ENCODE measurements at places on chromosomes 3 and 15.

GRCh38 chr3:164852866-164853265 lies 225.4 kb downstream of the SI start:
- DNase-seq = no peak

DNA sequence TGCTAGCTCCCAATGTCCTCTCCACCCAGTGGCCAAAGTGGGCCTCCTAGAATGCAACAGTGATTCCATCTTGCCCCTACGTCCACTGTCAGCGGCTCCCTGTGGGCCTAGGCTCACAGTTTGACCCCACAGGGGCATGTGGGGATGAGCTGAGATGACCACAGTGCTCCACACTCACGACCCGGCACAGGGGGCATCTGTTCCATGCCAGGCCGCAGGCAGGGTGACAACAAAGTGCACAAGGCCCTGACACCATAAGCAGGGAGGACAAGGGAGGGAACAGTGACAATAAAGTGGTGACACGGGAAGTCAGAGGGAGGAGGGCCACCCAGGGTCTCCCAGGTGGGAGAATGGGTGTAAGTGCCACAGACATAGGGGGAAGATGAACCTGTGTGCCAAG lies 5.1 kb upstream of the PLXNA1 start:
- no peak for DNase-seq

- no peak for DNase-seq
Measured at GRCh38 chr3:139601191-139601961, 61.8 kb upstream of the RBP1 start.

DNA sequence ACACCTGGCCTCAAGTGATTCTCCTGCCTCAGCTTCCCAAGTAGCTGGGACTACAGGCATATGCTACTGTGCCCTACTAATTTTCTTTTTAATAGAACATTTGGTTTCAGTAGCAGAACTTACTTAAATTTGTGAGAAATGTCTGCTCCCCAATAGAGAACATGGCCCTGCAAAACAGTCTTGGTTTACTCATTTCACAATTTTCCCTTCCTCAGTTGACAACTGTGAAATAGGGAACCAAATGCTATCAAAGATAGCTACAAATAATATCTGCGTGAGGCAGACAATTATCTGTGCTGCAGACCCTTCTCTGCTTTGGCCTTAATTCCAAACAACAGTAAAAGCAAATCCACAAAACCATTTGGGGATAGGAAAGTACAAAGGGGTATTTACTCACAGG lies 22.6 kb downstream of the METTL6 start:
- DNase-seq = no peak

GRCh38 chr3:21542656-21543379 lies 208.2 kb downstream of the ZNF385D start:
- DNase-seq = no peak

DNA sequence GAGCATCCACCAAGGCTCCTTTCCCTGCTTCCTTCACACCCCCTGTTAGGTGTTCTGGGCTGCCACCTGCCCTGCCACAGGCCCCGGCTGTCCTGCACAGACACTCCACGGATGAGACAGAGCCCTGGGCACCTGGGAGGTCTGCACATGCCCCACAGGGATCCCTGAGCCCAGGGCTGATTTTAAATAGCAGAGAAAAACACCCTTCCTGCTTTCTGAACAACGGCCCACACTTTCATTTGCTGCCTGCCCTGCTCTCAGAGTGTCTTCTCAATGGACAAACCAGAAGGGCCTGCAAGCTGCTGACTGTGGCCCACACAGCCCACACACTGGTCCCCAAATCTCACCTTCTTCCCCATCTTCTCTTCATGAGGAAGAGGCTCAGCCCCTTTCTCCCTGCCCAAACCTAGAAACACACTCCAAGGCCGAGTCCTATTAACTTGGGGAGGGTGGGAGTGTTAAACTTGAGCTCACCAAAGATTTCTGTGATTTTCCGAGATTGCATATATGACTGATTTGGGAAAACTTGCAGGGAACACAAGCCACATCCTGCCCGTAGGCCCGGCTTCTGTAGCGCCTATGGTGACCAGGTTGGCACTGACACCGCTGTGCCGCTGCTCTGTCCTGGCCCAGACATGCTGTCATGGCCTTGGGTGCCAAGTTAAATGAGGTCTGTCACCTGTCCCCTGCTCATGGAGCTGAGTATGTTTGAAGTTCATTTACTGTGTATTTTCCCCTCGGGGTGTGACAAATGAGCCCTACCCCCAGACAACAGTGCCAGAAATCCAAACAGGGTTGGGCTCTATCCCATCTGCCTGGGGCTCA lies 47.2 kb upstream of the KLF13 start:
- no peak for DNase-seq

- DNase-seq = no peak
Measured at GRCh38 chr3:178856804-178857203, 214.8 kb downstream of the ZMAT3 start.

DNA sequence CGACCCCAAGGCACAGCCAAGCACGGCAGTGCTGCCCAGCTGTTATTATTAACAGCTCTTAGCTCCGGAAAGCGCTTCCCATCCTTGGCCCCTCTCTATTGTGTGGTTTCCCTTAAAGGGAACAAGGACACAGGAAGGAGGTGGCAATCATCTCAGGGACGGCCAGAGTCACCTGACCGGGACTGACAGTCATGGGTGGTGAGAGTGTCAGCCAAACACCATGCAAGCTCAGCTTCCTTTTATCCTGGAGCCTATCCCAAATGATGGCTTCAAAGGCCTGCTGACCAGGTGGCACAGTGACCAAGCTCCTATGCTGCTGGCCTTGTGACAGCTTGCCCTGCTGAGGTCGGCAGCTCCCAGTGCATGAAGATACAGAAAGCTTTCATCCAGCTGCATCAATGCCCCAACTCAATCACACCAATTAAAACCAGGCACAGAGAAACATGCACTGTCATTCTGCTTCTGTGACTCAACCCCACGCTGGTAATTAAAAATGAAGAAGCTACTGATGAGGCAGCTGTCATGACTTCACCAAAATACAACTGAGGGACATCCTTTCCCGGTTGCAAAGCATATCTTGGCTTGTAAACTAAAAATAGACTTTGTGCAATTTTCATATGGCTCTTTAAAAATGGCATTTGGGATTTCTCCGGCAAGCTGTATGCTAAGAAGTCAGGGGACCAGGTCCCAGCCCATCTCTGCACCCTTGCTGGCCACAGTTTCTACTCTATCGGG lies 34.0 kb downstream of the PCSK6 start:
- DNase-seq = no peak

GRCh38 chr3:64936556-64936955 lies 248.8 kb upstream of the ADAMTS9 start:
- no peak for DNase-seq

DNA sequence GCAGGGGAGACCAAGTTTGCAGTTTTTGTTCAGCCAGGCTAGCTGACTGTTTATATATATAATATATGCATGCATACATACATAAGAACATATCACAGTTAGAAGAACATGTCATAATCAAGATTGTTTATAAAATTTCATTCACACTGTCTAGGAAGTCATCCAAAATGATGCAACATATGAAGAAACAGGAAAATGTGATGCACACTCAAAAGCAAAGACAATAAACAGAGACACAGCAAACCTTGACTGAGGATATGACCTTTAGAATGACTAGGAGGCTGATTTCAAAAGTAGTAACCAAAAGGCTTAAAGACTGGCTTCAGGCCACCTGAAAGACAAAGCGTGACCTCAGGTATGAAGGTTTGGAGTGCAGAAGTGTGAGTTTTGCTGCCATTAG lies 166.2 kb upstream of the NDN start:
- DNase-seq = no peak

GRCh38 chr3:16883057-16883722 lies 1.6 kb upstream of the PLCL2 start:
- peak; percentile 14 for DNase-seq

GRCh38 chr3:104909198-104909597 lies 457.5 kb upstream of the ALCAM start:
- peak; percentile 51 for DNase-seq

- no peak for DNase-seq
Measured at GRCh38 chr3:172258624-172259023, 189.6 kb downstream of the GHSR start.

DNA sequence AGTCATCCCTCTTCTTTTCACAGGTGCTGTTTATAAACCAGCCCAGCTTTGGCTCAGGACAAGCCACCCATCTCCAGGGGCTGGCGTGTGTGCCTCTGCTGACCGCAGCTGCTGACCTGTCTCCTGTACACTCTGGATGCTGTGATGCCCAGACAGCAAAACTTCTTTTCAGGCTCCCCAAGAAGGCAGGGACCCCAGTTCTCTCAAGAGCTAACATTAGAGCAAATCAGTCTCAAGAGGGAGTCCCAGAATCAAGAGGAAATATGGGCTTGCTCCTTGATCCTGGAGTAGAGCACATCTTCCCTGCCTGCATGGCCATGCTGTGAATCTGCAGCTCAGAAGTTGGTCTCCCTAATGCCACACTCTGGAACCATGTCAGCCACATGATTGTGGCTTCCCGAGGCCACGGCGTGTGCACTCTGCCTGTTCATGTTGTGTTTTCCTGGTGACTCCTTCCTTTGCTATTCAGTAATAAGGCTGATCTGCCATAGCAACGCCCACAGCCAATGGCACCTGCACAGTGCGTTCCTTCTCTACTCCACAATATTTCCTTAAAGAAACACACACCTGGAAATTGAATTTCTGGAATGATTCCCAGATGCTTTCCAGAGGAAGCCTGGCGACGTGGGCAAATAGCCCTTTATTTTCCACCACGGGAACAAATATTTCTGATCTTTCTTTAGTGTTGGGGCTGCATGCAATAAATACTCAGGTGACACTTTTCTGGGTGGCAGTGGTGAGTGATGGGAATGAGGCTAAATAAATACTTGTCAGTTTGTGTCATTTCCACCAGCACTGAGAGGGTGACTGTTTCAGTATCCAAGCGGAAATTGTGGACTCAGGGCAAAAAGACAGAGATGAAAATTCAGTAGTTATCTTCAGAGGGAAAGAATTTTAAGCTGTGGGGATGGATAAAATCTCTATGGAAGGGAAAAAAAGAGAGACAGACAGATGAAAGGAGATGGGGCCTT lies 21.9 kb upstream of the THSD4 start:
- DNase-seq = no peak

- DNase-seq = no peak
Measured at GRCh38 chr3:139234491-139234890, 109.3 kb upstream of the MRPS22 start.

- DNase-seq = no peak
Measured at GRCh38 chr3:39323494-39323893, 6.0 kb upstream of the CCR8 start.

DNA sequence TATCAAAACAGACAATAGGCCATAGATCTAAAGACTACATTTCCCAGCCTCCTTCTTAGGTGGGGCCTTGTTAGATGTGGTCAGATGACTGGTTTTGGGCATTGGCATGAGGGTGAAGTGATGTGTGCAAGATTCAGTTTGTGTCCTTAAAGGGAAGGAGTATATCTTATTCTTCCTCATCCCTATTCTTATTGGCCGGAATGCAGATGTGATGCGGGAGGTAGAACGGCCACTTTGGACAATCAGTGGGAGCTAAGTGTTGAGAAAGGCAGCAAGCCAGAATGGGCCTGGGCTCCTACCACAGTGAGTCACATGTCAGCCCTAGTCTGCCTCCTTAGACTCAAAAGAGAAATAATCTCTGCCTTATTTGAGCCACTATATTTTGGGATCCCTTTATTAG lies 89.8 kb upstream of the MEX3B start:
- no peak for DNase-seq

GRCh38 chr3:170599091-170599490 lies 13.2 kb upstream of the SLC7A14 start:
- DNase-seq = no peak

- no peak for DNase-seq
Measured at GRCh38 chr3:128557531-128558280, 64.7 kb upstream of the GATA2 start.

DNA sequence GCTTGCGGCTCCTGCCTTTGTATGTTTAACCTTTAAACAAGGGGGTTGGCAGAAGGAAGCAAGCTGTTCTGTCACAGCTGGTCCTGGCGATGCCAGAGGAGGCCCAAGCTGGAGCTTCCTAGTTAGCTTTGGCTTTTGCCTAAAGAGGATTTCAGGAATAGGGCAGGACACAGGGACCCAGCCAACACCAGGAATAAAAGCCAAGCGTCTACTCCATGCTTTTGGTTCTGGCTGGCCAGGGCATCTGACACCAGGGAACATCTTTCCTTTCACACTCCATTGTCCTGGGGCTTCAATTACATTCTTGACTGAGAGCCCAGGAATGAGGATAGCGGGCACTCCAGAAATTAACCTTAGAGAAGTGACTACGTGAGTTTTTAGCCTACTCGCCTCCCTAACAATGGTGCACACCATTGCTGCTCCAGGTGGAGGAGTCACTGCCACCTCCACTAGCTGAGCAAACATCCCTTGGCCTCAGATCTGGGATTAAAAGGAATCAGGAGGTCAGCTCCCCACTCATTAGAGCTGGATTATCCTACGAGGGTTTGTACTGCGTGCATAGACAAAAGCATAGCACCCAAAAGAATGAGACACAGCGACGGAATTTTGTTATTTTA lies 38.2 kb downstream of the TPM1 start:
- DNase-seq = no peak

DNA sequence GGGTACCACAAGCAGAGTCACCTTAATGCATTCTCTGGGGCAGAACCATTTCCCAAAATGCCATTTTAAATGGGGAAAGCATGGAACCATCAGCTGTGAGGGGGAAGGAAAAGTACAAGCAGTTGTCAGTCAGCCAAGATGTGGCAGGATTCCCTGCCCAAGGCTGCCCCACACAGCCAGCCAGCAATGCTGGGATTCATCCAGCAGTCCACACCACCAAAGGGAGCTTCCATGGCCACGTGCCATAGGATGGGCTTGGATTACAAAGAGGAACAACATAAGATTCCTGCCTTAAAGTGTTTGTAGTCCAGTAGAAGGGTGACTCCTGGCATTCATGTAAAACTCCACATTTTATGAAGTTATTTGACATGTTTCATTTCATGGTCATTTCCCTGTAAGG lies 233.3 kb downstream of the SHOX2 start:
- DNase-seq = no peak

- no peak for DNase-seq
Measured at GRCh38 chr3:114686621-114687020, 392.8 kb downstream of the TIGIT start.

DNA sequence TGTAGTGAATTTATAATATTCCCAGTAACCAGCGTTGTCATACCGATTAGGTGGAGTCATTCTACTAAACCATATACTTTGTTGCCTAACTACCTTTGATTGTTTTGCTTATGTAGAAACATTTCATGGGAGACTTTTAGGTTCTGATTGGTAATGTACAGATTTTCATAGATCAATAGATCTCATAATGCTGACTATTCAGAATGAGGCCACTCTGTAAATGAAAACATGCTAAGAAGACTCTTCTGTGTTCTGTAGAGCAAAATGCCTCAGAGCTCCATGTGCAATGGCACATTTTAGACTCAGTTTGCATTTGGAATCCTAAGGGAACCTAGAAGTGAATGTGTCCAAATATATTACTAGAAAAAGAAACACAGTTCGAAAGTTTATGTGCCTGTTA lies 20.0 kb downstream of the CBLB start:
- no peak for DNase-seq

DNA sequence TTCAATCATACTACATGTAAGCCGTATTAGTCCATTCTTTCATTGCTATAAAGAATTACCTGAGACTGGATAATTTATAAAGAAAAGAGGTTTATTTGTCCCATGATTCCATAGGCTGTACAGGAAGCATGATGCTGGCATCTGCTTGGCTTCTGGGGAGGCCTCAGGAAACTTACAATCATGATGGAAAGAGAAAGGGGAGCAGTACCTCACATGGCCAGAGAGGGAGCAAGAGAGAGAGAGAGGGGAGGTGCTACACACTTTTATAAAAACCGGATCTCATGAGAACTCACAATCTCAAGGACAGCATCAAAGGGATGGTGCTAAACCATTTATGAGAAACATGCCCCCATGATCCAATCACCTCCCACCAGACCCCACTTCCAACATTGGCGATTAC lies 14.3 kb upstream of the CLASP2 start:
- no peak for DNase-seq

All from AG04449 (cell line).